ENCODE measurements at places on chromosomes 7 and 10.

GRCh38 chr10:45001381-45002148 is 842 bp downstream of the ZNF22 start:
- DNase-seq: peak; percentile 77

- no peak for DNase-seq
Observed at GRCh38 chr7:2017914-2018568, 214.7 kb downstream of the MAD1L1 start.

DNA sequence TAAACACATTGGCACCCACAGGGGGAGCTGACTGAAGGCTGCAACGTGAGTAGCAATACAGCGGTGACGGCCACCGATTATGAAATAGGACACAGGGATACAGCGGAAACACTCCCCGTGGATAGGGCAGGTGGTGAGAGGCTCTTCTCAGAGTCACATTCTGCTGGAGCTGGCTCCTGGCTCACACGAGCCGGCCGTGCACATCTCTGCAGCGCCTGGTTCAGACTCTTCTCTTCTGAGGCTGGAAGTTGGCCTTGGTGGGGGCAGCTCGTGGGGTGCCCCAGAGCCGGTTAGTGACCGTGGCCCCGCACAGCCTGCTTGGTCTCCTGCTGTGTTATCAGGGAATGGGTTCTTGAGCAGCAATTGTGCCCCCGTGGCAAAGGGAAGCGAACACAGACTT is 61.3 kb upstream of the EN2 start:
- DNase-seq: no peak

GRCh38 chr7:2490181-2490651 is 14.0 kb upstream of the GRIFIN start:
- DNase-seq: no peak

DNA sequence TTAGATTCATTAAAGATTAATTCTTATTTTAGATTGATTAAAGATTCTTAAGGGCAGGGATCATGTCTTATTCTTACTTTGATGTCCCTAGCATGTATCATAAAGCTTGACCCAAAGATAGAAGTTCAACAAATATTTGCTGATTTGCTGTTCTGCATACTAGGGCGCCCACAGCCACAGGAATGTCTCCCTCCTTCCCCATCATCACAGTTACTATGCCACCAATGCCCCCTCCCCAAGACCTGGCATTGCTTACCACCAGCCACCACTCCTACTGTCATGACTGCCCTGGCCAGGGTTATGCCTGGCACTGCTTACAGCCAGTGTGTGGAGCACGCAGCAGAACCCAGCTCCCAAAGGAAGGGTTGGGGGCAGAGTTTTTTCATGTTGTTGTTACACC is 86.7 kb upstream of the AGK start:
- DNase-seq: no peak

- DNase-seq: no peak
Observed at GRCh38 chr7:1862560-1862959, 192.5 kb downstream of the ELFN1 start.

- no peak for DNase-seq
Observed at GRCh38 chr10:36325815-36326214, 683.7 kb upstream of the FZD8 start.
